ENCODE measurements at places on chromosomes 1 and 21.

- DNase-seq = no peak
Measured at GRCh38 chr1:115668579-115668978, 26.8 kb downstream of the VANGL1 start.

DNA sequence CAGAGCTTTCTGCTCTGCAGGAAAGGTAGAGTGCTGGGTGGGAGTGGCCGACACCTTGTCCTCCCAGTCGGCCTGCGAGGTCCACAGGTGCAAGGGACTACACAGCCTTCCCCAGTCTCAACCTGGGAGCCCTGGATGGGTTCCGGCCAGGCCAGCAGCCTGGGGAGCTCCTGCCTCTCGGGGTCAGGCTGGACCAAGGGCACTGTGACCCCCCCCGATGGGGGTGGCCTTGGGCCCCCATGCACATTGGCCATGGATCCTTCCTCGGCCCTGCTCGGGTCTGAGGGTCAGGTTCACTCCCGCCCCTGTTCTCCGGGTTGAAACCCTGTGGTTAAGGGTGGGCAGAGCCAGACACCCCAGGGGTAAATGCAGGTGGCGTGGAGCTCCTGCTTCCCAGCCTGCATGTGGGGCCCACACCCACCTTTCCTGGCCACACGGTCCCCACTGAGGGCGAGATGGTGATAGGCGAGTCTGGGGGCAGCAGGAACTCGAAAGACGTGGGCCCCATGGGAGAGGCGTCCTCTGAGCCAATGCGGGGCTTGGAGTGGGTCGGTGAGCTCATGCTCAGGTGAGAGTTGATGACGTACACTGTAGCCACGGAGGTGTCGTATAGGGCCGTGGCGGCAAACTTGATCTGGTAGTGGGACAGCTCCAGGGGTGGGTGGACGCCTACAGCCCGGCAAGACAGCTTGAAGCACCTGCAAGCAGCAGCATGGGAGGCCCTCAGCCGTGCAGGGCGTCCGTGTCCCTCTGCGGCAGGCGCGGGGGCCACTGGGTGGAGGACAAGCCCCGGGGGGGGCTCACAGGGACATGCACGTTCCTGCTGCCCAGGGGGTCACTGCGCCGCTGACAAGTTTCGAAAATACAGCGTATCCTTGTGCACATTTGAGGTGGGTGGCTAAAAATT lies 10.8 kb upstream of the TMEM52 start:
- DNase-seq = no peak

DNA sequence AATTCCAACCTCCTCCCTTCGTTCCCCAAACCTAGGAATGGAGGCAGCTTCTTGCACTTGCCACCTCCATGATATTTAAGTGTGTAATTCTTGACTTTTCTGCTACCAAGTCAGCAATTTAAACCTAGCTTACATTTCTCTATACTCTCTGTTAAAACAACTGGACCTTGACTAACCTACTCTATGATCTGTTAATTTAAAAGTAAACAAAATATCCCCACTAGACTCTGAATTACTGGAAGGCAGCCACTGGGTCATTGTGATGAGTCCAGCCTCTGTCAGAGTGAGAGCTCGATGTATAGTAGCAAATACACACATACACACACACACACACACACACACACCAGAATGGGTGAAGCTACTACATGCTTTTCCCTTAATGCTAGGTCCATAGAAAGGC lies 40.0 kb upstream of the DHCR24 start:
- DNase-seq = no peak

- no peak for DNase-seq
Measured at GRCh38 chr21:42781150-42781970, 98.0 kb downstream of the WDR4 start.

- peak; percentile 43 for DNase-seq
Measured at GRCh38 chr1:178774263-178774662, 49.2 kb downstream of the RALGPS2 start.

DNA sequence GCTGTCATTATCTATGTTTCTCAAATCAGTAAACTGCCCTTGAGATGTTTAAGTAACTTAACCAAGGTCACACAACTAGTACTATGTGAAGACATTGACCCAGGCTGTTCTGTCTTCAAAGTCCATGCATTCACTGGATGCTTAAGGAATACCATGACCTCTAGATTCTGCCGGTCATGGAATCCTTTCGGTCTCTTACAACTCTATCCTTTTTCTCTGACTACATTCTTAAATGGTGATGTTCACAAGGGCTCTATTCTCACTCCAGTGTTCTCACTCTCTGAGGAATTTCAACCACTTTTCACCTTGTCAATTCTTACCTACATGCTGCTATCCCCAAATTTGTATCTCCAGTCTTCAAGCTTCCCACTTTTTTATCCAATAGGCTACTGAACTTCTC lies 15.2 kb downstream of the CRYZ start:
- no peak for DNase-seq

DNA sequence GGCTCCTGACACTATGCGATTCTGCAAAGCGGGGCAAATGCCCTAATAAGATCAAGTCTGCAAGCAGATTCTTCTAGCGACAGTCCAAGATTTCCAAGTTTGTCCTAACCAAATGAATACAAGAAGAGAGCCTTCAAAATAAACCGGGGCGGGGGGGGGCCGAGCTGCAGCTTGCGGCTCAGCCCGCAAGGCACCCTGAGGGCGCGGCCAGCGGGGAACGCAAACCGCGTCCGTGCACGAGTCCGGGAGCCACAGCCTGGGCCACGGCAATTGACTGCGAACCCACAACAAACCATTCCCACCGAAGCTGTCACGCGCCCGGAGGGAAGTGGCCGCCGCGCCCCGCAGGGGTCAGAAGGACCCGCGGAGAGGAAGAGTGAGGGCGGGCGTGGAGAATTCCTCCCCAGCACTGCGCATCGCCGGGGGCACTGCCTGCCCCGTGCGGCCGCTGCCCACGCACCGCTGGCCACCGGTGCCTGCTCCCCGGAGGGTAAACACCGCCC lies 687 bp downstream of the TGFBR3 start:
- no peak for DNase-seq

GRCh38 chr1:48207131-48207530 lies 15.4 kb upstream of the SLC5A9 start:
- DNase-seq = no peak

DNA sequence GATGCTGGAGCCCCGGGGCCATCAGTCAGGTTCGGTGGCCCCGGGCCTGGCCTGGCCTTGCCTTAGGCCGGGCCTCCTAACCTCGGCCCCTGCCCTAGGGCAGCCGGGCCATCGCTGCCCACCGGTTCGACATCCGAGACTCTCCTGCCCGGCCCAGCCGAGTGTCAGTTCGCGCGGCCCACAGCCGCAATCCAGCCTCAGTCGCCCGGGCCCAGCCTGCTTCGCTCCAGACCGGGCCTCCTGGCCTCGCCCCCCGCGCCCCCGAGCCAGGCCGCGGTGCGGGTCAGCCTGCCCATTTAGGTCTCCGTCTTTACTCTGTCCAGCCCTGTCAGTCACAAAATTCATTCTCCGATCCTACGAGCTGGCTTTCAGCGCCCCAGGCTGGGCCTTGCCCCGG lies 777 bp downstream of the LRRC41 start:
- peak; percentile 30 for DNase-seq

DNA sequence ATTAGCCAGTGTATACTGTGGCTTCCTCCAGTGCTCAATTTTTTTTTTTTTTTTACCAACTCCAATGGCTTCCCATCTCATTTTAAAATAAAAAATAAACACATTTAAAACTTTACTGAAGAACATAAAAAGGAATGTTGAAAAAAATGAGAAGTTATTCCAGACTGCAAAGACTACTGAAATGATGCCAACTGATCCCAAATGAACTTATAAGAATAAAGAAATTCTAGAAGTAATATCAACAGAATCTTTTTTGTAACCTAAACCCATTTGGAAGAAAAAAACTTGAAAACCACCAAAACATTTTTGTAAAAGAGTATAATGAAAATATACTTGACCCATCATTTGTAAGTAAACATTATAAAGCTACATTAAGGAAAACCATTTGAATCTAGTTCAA lies 129.4 kb downstream of the FAF1 start:
- no peak for DNase-seq

DNA sequence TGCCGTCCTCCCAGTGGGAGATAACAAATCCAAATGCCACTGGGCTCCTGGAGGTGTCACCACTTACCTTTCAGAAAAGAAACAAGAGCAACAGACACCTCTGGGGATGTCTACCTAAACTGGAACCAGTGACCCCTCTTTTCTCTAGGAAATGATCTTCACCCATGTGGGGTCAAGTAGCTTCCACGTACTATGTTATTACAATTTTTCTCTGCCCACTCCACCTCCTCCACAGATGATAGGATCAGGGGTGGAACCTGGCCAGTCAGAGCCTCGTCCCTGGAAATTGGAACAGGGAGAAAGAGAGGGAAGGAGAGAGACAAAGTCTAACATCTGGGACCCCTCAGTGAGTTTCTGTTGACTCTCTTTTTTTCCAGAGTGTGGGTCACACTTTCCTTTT lies 50.1 kb downstream of the H3-3A start:
- no peak for DNase-seq

GRCh38 chr1:29057700-29058099 lies 66.0 kb downstream of the TMEM200B start:
- DNase-seq = no peak

DNA sequence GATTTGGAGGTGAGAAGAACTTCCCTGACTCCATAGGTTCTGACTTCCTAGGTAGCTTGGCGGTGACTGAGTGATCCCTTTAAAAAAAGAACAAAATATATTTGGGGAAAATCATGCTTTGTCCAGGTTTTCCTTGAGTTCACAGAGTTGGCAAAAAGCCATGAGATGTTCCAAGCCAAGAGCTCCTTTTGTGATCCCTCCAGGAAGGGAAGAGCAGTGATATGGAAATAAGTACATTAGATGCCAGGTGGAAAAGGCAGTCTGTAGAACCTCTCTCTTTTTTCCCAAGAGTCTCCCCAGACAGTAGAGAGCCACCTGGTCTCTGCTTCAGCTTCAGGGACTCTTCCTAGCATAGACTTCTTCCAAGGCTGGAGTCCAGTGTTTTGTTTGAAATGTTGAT lies 10.2 kb downstream of the TLCD4 start:
- DNase-seq = no peak

- DNase-seq = no peak
Measured at GRCh38 chr21:35007348-35007747, 41.8 kb downstream of the RUNX1 start.

- no peak for DNase-seq
Measured at GRCh38 chr1:213332491-213332890, 281.4 kb downstream of the RPS6KC1 start.

DNA sequence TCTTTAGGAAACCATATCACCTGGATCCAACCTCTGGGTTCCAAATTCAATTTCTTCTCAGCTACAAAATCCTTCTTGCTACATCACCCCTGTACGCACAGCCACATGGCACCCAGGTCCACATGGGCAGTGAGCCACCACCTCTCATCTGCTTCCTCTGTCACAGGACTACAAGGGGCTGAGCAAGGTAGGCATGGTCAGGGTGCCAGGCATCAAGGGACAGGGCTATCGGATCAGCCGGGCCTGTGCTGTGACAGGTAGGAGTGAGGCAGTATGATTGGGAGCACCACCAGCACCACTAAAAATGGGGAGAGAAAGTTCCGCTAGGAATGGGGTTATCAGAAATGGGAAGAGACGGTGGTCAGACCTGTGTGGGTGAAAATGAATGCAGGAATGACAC lies 29.4 kb downstream of the S100A6 start:
- DNase-seq = no peak

DNA sequence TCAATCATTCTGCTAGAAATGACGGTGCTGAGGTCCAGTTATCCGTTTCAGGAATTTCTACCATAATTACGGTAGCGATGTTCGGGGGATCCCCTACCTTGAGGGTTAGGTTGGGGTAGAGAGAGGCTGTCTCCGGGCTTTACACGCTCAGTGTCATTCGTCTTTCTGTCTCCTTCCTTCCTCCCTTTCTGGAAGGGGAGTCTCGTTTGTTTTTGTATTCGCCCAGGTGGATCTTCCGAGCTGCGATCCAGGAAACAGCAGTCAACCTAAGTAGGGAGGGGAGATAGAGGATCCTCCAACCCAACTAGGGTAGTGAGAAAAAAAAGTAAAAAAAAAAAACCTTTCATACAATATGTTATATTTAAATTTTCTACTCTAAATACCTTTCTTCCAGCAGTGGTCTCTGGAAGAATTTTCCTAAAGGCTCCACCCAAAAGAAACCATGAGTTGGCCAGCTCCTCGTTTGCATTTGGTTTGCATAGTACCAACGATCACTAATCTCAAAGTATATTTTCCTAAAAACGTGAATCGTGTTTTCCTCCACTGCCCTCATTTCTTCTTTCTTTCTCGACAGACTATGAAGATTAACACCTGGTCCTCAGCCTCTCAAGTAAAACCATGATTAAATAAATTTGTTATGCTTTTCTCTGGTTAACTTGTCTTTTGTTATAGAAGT lies 611 bp upstream of the PIK3C2B start:
- no peak for DNase-seq

DNA sequence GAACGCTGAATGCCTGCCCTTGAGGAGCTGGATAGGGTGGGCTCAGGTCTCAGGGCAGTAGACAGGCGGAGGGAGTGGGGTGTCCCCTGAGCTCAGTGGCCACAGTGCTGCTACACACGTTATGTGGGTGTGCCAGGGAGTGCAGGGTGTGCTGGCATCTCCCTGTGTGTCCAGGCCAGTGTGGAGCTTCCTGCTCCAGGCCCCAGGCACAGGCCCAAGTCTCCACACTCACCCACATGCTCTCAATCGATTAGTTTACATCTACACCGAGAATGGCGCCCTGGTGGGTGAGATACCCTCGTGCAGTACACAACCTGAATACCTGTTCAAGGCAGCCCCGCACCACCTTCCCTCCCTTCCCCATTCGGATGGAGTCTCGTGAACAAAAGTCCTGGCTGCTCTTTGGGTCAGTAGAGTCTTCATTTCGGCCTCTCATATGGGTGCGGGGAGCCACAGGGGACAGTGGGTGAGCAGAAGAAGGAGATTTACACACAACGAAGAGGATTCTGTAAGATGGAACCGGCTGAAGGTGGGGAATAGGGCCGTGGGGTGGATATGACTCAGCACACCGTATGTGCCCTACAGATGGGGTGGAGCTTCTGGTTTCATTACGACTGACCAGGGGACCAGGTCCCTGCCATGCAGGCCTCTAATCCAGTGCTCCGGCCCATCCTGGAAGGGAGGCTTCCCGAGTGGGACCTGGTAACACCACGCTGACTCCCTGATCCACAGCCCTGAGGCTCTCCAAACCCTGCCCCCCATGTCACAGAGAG lies 93.3 kb downstream of the SPSB1 start:
- DNase-seq = no peak

DNA sequence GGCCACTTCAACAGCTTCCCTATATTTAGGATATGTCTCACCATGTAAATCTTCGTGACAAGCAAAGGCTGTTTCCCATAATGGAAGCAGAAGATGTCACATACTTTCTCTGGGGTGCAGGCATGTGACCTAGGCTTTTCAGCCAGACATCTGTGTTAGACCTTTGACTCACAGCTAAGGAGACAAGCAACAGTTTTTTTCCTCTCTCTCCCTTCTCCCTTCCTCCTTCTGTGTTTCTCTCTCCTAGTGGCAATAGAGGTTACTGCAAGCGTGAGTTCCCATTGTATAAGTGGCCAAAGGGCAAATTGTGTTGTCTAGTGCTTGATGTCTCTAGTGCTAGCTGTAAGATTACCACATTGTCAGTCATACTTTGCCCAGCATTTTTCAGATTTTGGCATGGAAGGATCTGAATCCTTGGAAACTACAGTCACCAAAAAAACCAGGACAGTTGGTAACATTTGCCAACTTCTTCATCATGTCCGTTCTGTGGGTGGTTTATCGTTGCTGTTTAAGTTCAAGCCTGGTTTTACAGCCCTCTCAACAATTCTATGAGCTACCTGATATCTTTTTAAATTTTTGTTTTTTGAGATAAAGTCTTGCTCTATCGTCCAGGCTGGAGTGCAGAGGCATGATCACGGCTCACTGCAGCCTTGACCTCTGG lies 44.4 kb upstream of the RABGAP1L start:
- DNase-seq = peak; percentile 85

GRCh38 chr1:173775578-173776226 lies 48.8 kb upstream of the DARS2 start:
- DNase-seq = peak; percentile 19

All from inflammatory macrophage treated with lipopolysaccharide for 4 hours (primary cell).